ENCODE measurements at places on chromosomes 11 and 22.

GRCh38 chr11:47572715-47573255 lies 6.0 kb downstream of the KBTBD4 start:
- DNase-seq, result no peak

- no peak for DNase-seq
Observed at GRCh38 chr11:125773516-125773915, 5.1 kb downstream of the PATE2 start.

GRCh38 chr11:120675171-120675570 lies 163.6 kb downstream of the GRIK4 start:
- peak; percentile 35 for DNase-seq

GRCh38 chr22:45638197-45638596 lies 33.4 kb upstream of the ATXN10 start:
- DNase-seq, result no peak

DNA sequence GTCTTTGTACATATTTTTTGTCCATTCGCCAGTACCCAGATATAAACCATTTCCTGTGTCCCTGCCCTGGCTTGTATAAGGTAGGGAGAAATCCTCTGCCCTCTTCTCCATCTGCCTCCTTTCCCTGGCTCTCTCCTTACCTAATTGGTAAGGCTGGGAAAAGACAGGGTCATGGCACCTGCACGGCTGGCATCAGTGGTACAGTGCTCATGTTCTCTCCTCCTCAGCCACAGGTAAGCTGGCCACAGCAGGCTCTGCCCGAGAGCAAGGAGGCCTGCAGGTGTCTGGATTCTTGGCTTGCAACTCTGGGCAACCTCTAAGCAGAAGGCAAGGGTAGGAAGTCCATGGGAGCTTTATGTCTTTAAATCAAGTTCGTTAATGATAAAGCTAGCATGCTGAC lies 419.9 kb downstream of the BUD13 start:
- DNase-seq, result no peak

DNA sequence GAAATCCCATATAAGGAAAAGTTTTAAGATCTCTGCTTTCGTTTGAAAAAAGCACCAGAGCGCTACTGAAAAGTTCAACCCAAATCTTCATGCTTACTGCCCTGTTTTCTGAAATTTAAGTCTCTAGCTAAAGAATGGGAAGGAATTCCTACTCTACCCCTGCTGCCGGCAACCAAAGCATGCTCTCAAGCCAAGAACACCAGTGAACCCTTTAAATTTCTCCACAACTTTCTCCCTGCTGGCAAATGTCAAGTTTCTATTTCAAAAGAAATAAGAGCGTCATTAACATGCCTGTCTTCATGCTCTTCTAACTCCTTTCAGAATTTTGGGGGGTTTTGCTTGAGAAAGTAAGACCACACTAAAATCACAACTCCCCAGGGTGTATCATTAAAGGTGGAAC lies 6.8 kb upstream of the SMCO4 start:
- no peak for DNase-seq

DNA sequence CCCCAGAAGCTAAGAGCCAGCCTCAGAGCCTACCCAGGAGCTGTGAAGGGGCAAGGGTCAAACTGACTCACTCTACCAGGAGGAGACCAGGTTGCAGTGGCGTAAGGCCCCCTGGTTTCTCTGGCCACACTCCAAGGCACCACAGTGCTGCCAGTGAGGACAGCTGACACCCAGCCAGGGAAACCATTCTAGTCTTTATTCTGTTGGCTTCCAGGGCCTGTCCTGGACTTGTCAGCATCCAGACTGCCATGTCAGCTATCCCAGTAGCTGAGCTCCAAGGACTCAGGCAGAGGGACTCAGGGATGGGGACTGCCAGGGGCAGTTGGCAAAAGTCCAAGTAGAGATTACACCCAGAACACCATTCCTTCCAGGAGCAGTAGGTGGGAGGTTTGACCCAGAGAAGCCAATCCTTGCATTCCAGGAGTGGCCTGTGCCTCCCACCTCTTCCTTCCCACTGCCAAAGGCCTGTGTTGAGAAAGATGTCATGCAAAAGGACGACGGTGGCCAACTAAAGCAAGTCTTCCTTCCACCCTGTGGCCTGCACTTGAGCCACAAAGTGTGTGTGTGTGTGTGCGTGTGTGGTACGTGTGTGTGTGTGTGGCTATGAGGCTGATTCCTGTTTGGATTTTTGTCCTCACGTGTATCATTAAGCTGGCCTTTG lies 3.6 kb upstream of the MAPK8IP1 start:
- no peak for DNase-seq

GRCh38 chr11:9037963-9038362 lies 34.2 kb upstream of the NRIP3 start:
- DNase-seq, result no peak

DNA sequence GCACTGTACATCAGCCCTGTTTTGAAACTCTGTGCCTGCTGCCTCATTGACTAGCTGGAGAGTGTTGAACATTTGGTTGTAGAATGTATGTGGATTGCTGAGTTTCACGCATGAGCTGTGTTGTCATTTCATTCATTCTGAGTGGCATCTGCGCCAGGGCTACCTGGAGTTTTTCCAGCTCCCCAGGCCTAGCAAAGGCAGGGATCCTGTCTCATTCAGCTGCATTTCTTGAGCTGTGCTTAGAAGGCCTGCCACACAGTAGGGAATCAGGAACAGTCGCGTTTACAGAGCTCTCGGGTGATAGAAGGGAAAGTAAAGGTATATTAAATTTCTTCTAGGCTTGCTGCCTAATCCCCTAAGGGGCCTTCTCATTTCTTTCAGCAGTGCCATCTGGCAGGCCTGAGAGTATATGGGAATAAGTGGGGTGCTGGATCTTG lies 44.3 kb downstream of the PTPRJ start:
- no peak for DNase-seq

- DNase-seq, result no peak
Observed at GRCh38 chr11:126491092-126491491, 135.6 kb downstream of the ST3GAL4 start.

DNA sequence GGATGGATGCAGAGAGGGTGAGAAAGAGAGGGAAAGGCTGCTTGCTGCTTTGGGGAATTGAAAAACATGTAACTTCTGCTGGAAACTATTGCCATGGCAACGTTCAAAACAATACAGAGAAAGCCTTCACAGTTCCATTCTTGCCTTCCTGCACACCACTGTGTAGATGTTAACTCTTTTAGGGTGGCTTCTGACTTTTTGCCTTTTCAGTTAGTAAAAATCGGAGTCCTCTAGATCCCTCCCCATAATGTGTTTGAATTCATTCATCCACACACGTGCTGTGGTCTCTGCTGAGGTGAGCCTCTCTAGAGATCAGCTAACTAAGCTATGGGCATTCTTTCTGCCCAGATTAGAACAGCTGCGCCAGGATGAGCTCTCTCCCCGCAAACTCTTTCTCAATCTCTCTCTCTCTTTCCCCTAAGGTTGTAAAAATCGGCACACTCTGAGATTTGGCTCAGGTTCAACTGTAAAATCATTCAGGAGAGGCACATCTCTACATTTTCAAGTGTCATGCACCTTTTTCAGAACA lies 1178.3 kb downstream of the LRRC4C start:
- DNase-seq, result no peak

DNA sequence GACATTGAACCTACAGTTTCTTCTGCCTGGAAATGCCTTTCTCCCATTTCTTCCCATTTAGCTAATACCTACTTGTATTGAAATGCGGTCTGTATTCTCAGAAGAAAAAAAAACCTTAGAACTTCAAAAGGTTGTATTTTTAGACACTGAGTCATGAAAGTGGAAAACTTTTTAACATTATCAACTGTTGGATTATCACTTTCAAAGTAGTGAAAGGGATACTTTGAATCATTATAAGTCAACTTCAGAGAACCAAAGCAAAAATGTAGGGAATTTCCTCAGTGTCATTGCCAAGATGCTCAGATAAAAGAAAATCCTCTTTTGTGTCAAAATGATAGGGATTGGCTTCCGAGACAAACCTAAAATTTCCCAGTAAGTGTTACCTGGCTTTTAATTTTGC lies 6.6 kb downstream of the HOATZ start:
- no peak for DNase-seq

DNA sequence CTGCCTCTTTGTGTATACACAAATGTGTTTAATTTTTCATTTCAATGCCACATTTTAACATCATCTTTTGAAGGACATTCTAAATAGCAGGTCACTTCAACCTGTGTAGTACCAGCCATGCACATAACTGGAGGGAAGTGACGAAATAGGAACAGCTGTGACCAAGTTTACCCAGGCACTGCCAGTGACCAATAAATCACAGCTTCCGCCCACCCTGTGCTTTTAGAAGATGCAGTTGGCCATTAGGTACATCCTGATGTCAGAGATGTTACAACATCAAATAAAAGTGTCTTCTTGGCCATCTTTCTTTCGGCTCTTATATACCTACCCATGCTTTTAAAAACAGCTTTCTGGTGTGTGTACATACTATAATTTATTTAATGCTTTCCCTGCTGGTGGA lies 7.8 kb downstream of the LDLRAD3 start:
- DNase-seq, result no peak

GRCh38 chr11:67612751-67613150 lies 6.0 kb downstream of the NDUFV1 start:
- no peak for DNase-seq
